ENCODE measurements at places on chromosomes 12 and 14.

GRCh38 chr14:61695695-61696527 is 598 bp downstream of the HIF1A start:
- DNase-seq, result peak; percentile 78

GRCh38 chr14:68139431-68140075 is 320.0 kb downstream of the RAD51B start:
- no peak for DNase-seq

- peak; percentile 9 for DNase-seq
Observed at GRCh38 chr12:1927051-1927680, 8.7 kb upstream of the CACNA2D4 start.

GRCh38 chr14:105152794-105153241 is 15.8 kb downstream of the JAG2 start:
- DNase-seq, result no peak

GRCh38 chr14:104206281-104206904 is 68.0 kb downstream of the KIF26A start:
- DNase-seq, result no peak

DNA sequence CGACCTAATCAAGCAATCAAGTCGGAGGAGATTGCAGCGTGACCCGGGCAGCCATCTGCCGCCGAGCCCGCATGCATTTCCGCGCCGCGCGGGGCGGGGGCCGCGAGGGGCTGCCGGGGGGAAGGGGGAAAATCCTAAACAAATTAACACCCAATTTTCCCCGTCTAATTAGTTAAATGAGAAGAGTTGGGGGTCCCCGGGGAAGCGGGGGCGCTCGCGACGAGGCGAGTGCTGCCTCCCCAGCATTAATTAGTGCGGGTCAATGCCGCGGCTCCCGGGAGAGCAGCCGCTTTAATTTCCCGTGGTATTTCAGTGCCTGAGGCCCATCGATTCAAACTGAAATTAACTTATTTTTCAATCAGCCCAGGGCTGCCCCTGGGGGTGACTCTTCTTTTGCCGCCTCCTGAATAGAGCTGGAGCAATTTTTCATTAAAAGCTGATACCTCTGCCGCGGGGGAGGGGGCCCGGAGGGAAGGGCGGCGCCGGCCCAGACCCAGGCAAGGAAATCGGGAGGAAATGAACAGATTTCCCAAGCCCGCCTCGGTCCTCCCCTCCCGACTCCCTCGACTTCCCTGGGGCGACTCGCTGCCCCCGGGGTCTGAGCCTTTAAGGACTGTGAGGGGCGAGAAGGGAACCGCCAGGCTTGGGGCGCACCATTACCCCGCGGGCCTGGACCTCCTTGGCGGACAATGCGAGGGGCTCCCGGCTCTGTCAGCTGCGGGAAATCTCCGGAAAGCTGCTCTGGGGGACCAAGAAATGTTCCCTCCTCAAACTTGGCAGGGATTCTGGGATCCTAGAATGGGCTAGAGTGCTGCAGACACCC is 18.9 kb downstream of the VSX2 start:
- DNase-seq, result peak; percentile 23

GRCh38 chr12:2168808-2169207 is 116.0 kb downstream of the CACNA1C start:
- no peak for DNase-seq

GRCh38 chr12:114982760-114983159 is 298.8 kb upstream of the TBX3 start:
- no peak for DNase-seq

GRCh38 chr14:75181293-75182062 is 5.1 kb upstream of the TMED10 start:
- no peak for DNase-seq

- no peak for DNase-seq
Observed at GRCh38 chr12:47417955-47418354, 287.9 kb downstream of the RPAP3 start.

DNA sequence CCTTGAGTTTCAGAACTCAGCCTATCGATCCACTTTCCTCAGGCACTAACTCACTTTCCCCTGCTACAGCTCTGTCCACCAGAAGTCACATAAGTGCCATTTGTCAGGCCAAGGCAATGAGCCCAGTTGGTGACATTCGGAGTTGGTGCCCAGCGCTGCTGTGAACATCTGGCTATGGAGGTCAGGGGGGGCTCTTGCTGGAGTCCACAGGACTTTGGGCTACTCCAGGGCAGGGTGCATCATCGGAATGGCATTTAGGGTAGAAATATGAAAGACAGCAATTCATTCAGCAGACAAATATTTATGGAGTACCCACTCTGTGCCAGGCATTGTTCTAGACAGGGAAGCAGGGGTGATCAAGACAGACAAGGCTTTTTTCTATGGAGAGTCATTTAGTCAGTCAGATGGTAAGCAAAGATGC is 1.5 kb upstream of the PPP1CC start:
- DNase-seq, result no peak

GRCh38 chr12:124727264-124727800 is 136.3 kb downstream of the SCARB1 start:
- no peak for DNase-seq

DNA sequence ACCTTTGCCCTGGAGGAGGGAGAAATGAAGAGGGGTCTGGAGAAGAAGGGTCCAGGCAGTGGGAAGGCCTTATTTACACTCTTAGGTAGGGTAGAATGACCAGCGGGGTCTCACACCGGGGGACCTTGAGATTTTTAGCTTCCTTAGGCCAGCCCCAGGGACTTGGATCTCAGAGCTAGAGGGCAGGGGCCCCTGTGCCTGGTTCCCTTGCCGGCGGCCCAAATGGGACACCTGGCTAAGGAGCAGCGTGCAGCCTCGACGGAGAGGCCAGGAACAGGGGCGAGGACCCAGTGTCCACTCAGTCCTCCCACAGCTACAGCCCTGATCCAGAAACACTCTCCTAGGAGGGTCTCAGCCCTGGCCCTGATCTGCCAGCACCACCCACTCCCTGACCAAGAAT is 41.8 kb downstream of the DIO3 start:
- DNase-seq, result no peak

DNA sequence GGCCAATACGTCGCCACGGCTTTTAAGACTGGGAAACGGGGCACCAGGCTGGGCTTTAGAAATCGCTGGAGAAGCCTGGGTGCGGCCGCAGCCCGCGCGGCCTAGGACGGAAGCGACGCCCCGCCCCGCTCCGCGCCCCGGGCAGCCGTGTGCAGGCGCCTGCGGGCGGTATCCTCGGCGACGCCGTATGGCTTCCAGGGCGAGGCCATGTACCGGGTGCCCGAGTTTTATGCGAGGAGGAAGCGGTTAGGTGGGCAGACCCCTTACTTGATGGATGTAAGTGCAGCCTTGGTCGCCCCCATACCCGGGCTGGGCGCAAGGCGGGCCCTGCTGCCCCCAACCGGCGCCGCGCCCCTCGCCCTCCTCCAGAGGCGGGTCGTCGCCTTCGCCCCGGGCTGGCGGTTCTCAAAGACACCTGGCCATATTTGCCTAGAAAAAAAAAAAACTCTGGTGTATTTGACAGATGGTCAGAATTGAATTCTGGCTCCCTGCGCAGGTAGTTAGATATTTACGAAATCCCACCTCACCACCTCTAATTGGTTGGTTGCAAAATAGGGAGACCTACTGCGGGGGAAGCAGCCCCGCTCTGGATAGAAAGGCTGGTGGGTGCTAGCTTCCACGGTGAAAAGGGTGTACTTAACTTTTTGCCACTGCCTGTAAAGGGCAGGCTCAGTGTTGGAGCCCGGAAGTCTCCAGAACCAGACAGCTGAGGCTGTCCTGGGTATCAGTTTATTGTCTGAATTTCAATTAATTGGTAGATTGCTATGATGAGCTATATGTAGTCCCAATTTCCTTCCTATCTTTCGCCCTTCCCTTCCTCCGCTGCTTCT is at the start of gene PPP1R36:
Gene PPP1R36 (plus strand): TSS at position 171 of the 830 bp plus-strand sequence. CDS start 37 bp downstream, at position 208.
- DNase-seq, result peak; percentile 70

- DNase-seq, result no peak
Observed at GRCh38 chr14:91484744-91485143, 25.4 kb downstream of the PPP4R3A start.

DNA sequence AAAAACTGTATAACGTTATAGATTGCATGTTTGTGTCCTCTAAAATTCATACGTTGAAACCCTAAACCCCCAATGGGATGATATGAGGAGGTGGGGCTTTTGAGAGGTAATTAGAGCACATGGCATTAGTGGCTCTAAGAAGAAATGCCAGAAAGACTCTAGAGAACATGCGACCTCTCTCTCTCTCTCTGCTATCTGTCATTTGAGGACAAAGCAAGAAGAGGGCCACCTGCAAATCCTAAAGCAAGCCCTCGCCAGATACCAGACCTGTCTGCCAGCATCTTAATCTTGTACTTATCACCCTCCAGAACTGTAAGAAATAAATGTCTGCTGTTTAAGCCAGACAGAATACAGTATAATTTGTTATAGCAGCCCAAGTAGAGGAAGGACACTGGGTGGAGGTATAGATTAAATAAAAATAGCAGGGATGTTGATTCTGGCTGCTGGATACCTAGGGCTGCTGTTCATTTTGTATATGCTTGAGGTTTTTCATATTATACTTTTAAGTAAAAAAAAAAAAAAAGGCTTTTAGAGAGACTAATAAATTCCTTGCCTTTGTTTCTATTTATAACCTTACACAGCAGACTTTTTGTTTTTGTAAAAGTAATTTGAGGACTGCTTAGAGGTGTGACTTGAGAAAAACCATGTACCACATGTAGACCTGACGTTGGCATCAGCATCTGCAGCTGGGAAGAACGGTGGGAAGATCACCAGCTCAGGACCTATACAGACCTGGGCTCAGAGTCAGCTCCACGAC is 26.9 kb downstream of the MOK start:
- no peak for DNase-seq

DNA sequence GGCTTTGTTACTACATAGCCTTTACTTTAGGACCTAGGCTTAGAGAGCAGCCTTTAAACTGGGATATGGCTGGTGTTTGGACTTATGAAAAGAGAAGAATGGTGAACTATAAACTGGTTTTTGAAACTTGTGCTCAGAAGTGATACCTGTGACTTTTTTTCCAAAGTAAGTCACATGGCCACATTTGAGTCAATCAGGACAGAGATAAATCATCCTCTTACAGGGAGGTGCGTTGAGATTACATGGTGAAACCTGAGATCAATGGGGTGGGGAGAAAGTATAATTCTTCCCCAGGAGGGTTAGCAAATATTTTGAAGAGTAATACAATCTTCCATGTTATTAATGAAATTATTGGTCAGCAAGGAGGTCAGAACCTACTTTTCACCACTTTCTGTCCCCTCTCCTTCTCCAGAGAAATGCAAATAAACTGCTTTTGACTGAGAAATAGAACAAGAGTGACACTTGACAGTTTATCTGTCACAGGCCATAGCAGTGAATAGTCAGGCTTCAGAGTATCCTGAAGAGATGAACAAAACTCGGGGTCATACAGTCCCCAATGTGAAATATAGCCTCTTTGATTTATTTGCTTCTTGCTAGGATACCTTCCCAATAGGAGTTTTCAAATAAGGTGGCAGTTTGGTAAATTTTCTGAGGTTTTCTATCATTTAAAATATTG is 11.1 kb upstream of the ZNF641 start:
- no peak for DNase-seq

DNA sequence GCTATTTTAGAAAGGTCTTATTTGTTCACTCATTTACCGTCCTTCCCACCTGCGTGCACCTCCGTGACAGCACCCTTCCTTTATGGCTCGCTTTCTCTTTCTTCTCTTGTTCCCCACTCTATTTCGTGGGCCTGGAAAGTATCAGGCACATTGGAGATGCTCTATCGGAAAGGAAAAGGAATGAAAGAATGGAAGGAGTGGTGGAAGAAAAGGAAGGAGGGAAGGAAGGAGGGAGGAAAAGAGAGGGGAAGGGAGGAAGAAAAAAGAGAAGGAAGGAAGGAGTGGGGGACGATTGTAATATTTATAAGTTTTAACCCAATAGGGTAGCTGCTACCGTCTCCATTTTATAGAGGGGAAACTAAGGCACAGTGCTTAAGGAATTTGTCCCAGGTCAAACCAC is 363.4 kb downstream of the CACNA1C start:
- no peak for DNase-seq

DNA sequence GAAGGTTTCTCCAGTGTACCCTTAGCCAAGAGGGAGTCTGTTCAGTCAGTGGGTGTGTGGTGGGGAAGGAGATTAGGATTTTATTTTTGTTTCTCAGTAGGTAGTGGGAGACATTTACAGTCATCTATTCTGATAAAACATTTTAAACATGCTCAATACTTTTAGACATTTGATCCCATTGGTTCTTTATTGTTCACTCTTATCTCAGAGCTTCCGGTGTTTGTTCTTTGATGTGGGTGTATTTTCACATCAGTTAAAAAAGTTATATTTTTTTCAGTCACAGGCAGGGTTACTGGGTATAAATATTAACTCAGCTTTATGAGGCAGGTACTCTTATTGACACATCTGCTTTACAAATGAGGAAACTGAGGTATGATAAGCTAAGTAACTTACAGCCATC is 43.3 kb upstream of the LRRK2 start:
- DNase-seq, result no peak

DNA sequence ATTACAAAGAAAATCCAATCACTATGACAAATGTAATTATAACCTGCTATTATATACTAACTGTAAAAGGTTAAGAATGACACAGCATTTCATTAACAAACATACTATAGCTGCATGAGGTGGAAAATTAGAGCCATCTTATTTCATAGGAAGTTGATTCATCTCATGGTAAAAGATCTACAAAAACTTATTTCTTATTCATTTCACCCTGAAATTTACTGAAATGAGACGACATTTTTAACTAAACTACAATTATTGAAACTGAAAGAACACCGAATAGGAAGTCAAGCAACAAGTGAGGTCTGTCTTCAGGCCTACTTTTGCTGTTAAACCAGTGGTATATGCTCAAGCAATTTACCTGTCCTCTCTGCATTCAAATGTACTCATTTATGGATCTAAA is 87.2 kb downstream of the CEP83 start:
- no peak for DNase-seq

- no peak for DNase-seq
Observed at GRCh38 chr14:30559638-30560091, 707 bp downstream of the G2E3 start.

- DNase-seq, result no peak
Observed at GRCh38 chr12:108240027-108240785, 98.9 kb downstream of the CMKLR1 start.

DNA sequence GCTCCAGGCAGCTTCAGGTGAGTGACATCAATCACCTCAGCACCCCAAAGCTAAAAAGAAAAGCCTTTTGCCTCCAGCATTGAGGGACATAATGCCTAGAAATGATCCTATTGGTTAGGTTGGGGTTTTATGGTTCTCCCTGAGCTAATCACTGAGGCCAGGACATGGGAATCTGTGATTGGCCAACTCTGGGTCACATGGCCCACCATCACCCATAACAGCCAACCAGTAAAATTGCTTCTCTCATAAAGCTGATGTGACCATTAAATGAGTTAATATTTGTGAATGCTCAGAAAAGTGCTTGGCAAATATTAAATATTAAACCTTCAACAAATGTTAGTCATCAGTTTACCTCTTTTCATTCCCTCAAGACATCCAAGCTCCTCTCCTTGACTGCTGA is 60.2 kb downstream of the TBX3 start:
- DNase-seq, result no peak
